Endothelial cell (in vitro differentiated cells): ENCODE measurements at places on chromosomes 4 and X. TPM values are rescaled to one million over a fixed set of nuclear protein-coding genes. Genes with fewer than 3 reads are reported as not detected.
A peak's percentile ranks its signal among the peaks of the same experiment; 100 is the strongest.

The GJB1 gene
- total RNA-seq, result not detected

DNA sequence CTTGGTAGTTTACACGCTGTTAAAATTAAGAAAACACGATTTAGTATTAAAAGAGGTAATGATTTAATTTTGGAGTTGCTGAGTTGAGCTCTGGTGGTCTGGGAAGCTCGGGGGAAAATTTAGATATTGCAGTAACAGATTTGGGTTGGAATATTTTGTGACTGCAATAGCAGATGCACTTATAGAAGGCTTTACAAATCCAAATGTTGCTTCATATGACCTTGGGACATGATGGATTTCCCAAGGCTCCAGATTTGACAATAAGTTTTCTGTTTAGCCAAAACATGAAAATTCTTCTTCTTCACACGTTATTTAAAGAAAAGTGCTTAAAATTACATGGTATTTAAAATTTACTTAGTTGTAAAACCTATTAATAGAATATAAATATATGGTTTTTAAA, 302.0 kb downstream of the SPRY1 start:
- H3K27me3 ChIP-seq, result no peaks in the 10 kb centered on the region
- H3K4me3 ChIP-seq, result no peak overlapping the region
- H3K4me1 ChIP-seq, result no peaks in the 10 kb centered on the region
- H3K36me3 ChIP-seq, result no peaks in the 10 kb centered on the region
- DNase-seq, result no peak

The SLC4A4 gene
- 5.0 TPM for total RNA-seq

DNA sequence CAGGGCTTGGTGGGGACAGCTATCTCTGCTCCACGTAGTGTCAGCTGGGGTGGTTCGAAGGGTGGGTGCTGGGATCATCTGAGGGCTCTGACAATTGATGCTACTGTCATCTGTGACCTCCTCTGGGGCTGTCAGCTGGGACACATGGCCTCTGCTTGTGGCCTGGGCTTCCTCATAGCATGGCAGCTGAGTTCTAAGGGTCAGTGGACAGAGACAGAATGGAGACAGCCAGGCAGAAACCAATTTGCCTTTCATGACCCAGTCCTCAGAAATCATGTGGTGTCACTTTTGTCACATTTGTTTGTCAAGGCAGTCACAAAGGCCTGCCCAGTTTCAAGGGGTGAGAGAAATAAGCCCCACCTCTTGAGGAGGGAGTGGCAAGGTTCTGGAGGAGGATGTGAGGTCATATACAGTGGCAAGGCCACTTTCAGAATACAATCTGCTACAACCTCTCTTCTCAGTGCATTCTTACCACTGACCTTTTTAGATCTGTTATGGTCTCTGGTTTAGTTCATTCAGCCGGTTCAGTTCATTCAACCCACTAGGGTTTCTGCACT, 103.6 kb upstream of the BCOR start:
- no peaks in the 10 kb centered on the region for H3K36me3 ChIP-seq
- H3K4me3 ChIP-seq, result no peak overlapping the region
- no peak overlapping the region for H3K27ac ChIP-seq

The LANCL3 gene
- total RNA-seq, result 0.46 TPM

GRCh38 chr4:32462944-32463343, 1742.8 kb downstream of the PCDH7 start:
- no peaks in the 10 kb centered on the region for H3K4me1 ChIP-seq
- peak; percentile 34 for DNase-seq
- no peak overlapping the region for H3K27ac ChIP-seq
- H3K36me3 ChIP-seq, result no peaks in the 10 kb centered on the region
- no peaks in the 10 kb centered on the region for H3K27me3 ChIP-seq
- H3K4me3 ChIP-seq, result no peak overlapping the region

- H3K36me3 ChIP-seq, result no peaks in the 10 kb centered on the region
- H3K4me3 ChIP-seq, result no peak overlapping the region
- DNase-seq, result no peak
- H3K4me1 ChIP-seq, result peaks cover 8% of the 10 kb centered on the region
- H3K27me3 ChIP-seq, result no peaks in the 10 kb centered on the region
These were observed 389.4 kb downstream of the GALNTL6 start for GRCh38 chr4:172202480-172203076.
